ENCODE measurements at places on chromosomes 2 and 18.
A peak's percentile ranks its signal among the peaks of the same experiment; 100 is the strongest.

DNA sequence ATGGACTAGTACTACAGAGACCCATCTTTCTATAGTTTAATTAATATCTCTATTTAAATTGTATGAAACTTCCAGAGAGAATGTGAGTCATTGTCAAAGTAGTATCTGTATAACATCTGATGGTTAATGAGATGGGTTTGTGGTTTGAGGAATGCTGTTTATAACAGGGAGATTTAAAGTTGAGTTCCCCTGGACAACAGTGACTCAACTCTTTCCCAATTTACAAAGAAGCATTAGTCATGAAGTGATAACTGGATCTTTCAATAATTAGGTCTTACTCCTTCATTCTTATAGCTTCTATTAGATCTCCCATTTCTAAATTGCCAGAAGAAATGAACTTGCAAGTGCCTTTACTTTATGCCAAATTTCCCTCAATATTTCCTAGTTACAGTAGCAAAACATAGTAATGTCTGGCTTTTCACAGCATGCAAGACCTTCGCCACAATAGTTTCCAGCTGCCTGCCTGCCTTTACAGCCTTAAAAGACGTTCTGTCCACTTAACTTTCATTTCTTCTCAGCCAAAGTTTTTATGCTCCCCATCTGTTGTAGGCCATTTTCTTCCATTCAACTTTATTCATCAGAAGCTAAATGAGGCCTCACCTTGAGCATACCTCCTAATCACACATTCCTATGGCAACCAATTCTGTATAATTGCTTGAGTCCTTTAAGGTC is 47.7 kb upstream of the WDR75 start:
- DNase-seq, result peak; percentile 50

DNA sequence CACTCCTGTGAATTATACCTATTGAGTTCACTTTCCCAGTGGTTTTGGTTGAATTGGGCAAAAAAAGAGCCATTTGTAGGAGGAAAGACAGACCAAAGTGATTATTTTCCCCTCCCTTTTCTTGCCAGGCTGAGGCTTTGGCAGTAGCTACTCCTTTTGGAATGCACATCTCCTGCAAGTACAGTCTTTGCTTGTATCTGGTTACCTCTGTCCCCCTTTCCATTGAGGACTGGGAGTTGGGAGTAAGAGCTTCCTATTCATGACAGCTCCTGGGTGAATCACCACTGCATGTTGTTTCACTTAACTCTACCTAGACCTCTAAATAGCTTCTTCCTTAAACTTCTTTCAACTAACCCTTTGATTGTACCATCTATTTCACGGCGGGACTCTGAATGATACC is 695.3 kb upstream of the ZNF804A start:
- DNase-seq, result peak; percentile 8

DNA sequence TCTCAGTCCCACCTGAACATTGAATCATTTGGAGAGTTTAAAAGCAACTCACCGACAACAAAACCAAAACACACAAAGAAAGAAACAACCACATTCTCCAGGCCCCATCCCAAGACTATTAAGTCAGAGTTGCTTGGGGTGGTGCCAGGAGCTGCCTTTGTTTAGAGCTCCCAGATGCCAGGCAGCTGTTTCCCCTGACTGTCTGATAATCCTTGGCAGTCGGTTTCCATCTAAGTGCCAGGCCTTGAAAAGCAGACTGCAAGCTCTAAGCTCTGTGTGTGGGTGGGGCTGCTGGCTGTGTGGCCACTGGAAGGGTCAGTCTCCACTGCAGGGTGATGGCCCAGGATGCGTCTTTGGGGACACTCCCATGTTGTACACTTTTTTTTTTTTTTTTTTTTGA is 255.3 kb upstream of the AGAP1 start:
- no peak for DNase-seq

- DNase-seq, result no peak
Measured at GRCh38 chr2:70937866-70938585, 2.3 kb downstream of the ATP6V1B1 start.

DNA sequence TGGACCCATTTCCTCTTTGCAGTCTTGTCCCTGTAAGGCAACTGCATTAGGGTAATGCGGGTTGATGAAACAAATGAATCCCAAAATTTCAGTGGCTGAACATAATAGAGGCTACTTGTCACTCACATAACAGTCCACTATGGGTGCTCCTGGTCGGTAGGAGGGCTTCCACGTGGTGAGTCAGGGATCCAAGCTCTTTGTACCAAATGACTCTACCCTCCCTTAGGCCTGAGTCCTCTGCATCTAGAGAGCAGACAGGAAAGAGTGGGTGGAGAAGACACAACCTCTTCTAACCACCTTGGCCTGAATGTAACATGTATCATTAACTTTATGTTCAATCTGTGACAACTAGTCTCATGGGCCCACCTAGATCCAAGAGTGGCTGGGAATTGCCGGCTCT is 86.2 kb upstream of the HAAO start:
- no peak for DNase-seq

- no peak for DNase-seq
Measured at GRCh38 chr2:190270298-190270697, 49.3 kb downstream of the HIBCH start.

DNA sequence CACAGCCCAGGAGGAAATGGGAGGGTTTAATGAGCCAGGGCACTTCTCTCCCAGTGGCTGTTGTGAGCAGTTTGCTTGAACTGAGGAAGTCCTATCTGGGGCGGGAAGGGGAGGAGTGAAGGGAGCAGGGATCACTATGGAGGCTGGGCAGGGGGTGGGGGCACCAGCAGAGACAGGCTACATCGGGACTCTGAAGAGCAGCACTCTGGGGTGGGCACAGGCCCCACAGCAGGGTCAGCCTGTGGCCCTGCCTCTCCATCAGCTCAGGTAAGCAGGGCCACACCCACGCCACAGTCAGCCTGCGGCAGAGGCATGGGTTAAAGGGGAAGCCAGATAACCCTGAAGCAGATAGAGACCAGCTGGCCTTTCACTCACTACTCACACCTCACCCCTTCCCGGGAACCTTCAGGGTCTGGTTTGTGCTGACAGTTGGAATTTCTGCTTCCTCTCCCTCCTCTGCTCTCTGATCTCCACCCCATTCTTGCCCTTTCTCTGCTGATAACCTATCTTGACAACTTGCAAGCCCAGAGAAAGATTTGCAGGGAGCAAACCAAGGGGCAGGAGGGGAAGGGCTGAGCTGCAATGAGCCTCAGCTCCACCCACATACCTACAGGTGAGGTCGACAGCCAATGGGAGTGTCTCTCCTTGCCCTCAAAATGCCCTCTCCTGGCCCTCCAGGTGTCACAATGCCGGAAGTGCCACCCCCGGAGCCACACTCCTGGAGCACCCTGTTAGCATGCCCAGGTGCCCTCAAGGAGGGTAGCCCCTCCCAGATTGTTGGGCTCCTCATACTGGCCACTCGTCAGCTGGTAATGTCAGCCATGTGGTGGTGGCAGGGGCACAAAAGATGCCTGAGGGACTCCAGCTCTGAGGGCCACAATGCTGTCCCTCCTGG is 3.7 kb downstream of the SIGLEC15 start:
- DNase-seq, result peak; percentile 94

- DNase-seq, result no peak
Measured at GRCh38 chr18:13672657-13673056, 53.7 kb downstream of the FAM210A start.

- no peak for DNase-seq
Measured at GRCh38 chr2:239801404-239802184, 223.5 kb downstream of the NDUFA10 start.

DNA sequence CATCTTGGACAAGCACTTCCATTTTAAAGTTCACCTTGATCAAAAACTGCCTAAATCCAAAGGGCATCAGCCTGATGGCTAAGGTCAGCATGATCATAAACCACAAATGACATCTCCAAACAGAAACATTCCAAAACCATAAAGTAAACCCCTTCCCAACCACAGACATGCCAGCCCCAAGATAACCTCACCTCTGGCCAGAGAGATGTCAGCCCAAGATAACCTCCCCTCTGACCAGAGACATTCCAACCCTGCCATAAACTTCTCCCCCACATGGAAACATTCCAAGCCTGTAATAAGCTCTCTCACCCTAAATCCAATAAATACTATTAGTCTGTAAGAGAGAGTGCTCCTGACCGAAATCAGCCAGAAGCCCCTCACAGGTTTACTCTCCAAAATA is 18.6 kb upstream of the MARCO start:
- peak; percentile 13 for DNase-seq

- DNase-seq, result peak; percentile 96
Measured at GRCh38 chr2:172248785-172249187, 146.1 kb upstream of the DLX2 start.

DNA sequence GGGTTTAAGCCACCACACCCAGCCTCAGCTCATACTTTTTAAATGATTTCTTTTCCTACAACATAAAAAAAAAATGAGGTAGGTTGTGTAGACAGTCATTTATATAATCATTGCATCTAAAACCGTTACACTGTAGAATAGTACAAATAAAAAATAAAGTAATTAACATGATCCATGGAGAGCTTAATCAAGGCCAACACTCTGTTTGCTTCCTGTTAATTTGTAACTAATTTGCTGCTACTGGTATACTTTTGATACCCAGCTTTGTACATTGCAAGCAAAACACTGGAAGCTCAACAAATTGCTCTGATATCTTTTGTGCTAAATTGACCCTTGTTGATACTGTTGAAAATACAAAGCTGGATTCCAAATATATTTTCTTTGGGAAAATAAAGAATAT is 20.2 kb upstream of the KCTD1 start:
- no peak for DNase-seq

- DNase-seq, result peak; percentile 97
Measured at GRCh38 chr2:238256594-238257104, 16.8 kb upstream of the HES6 start.

DNA sequence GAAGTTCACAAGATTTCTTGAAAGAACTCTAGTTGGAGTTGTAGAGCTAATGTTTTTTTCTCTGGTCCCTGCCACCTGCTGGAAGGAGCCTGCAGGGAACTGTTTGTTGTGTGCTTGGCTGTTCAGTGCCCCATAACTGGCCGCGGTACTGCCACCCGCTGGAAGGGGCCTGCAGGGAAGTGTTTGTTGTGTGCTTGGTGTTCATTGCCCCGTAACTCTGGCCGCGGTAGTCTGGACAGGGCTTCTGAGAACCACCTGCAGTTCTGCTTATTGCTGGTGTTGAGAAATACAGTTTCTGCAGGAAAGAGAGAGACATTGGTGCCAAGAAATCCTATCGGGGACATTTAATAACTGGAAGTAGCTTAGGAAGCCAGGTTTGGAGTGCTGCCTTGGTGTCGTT is 58.1 kb downstream of the AGAP1 start:
- peak; percentile 85 for DNase-seq

DNA sequence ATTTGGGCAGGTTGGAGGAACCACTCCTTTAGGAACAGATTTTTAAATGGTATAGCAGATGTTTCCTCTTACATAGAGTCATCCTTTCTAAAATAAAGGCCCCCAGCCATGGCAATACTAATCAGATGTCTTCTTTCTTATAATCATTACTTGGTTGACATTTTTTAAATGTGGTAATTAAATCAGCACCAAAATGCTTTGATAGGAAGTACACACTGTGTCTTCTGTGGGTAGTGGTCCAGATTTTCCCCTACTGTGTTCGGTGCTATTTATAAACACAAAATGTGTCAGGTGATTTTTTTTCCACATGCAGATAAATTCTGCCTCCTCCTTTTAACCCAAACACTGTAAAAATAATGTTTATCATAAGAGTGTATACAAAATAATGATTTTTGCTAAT is 200.9 kb upstream of the DTNA start:
- no peak for DNase-seq

GRCh38 chr2:46313063-46313462 is 15.9 kb downstream of the EPAS1 start:
- no peak for DNase-seq

DNA sequence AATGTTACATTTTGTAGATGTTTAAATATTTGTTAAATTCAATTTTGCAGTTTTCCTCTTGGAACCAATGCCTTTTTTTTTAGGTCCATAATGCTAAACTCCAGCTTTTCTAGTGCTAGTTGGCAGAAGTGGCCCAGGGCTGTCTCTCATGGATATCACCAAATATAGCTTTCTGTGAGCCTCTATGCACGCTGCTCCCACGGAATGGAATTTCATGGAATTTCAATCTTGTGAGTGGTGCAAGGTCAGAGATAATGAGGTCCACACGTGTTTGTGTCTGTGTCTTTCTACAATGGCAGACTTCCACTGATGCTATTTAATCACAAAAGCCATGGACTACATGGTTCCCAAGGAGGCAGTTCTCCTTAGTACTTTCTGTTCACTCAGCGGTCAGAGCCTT is 191.5 kb upstream of the PARD3B start:
- DNase-seq, result no peak

DNA sequence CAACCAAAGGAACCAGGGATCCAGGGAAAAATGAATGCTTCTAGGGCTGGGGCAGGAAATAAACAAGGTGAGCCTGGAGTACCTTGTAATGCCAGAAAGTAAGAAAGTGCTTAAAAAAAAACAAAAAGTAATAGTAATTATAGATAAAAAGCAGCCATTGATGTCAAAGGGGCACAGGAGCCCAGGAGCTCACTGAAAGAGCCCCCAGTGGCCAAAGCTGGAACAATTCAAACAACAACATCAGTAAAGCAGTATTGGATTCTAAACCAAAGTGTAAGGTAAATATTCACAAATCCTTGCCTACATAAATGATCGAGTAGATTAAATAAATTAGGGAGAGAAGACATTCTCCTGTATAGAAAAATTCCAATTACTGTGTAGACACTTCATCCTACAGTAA is 114.3 kb upstream of the ARL4C start:
- peak; percentile 29 for DNase-seq

GRCh38 chr2:208607694-208608093 is 201.1 kb downstream of the PTH2R start:
- DNase-seq, result no peak

GRCh38 chr18:67590571-67591141 is 74.1 kb upstream of the DSEL start:
- peak; percentile 94 for DNase-seq

DNA sequence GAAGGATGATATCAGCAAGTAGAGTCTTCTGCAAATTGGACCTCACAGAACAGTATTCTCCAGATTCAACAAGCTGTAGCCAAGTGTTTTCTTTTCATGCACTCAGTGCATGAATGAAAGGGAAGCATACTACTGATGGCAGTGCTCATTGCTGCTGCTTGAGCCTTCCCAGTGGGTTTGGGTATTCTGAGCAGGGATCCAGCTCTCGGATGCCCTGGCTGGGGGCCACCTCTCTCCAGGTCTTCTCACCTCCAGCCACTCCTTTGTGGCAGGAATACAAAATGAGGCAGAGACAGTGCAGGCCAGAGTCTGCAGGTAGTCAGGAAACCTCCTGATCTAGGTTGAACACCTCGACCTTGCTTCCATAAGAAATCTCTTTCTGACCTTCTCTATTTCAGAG is 390.4 kb upstream of the CELF4 start:
- DNase-seq, result no peak

GRCh38 chr2:23547725-23548124 is 162.7 kb downstream of the KLHL29 start:
- DNase-seq, result no peak
